ENCODE measurements at places on chromosomes 12 and 14.

- DNase-seq: no peak
Observed at GRCh38 chr12:104643819-104644669, 187.3 kb downstream of the CHST11 start.

- DNase-seq: no peak
Observed at GRCh38 chr12:86613311-86613710, 357.1 kb upstream of the MGAT4C start.

DNA sequence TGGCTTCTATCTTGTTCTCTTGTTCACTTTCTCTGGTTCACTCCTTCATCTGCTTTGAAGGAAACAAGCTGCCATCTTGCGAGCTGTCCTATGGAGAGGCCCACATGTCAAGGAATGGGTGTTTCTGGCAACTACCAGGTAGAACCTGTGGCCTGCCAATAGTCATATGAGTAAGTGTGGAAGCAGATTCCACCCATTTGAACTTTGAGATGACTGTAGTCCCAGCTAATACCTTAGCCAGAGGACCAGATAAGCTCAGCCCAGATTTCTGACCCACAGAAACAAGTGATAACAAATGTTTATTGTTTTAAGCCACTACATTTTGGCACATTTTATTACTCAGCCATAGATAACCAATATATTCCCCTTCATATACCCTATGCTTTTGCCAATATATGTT lies 4.0 kb upstream of the SLC38A2 start:
- DNase-seq: no peak

DNA sequence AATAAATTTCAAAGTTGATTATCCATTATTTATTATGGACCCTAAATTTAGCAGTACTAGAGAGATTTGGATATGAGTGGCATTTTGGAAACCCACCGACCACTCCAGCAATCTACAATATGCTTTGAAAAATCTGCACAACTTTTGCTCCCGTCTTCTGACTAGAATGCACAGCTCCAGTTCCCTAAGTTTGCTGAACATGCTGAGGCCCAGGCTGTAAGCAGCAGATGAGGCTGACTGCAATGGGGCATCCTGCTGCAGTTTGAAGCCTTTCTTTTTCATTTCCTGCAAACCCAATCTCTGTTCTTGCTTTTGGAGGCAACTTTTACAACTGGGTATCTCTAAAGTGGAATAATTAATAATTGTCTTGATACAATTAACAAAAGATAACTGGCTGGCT lies 405.8 kb downstream of the ATP23 start:
- no peak for DNase-seq

GRCh38 chr12:33813536-33813935 lies 208.8 kb upstream of the ALG10 start:
- DNase-seq: no peak

GRCh38 chr12:54338698-54339296 lies 13.9 kb downstream of the COPZ1 start:
- DNase-seq: no peak

DNA sequence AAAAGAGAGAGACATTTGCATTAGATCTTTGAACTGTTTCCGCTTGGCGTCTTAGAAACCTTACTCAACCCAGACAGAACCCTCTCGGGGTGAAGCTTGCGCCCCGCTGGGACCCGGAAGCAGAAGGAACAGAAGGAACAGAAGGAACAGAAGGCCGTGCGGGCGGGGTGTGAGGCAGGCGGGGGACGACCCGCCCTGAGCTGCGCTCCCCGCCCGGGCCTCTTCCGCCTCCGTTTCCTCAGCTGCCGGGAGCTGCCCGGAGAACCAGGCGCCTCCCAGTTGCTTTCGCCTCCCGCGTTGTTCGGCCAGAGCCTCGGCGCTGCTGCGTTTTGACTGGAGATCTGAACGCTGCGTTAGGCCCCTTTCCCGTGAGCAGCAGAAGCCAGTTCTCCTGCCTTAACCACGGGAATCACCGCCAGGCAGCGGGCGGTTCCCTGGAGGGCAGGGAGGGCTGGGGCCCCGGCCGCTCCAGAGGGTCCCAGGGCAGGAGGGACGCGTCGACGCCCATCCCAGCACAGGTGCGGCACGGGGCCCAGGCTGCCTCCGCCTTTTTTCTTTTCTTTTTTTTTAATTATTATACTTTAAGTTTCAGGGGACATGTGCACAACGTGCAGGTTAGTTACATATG lies 19.3 kb upstream of the MMP17 start:
- no peak for DNase-seq

DNA sequence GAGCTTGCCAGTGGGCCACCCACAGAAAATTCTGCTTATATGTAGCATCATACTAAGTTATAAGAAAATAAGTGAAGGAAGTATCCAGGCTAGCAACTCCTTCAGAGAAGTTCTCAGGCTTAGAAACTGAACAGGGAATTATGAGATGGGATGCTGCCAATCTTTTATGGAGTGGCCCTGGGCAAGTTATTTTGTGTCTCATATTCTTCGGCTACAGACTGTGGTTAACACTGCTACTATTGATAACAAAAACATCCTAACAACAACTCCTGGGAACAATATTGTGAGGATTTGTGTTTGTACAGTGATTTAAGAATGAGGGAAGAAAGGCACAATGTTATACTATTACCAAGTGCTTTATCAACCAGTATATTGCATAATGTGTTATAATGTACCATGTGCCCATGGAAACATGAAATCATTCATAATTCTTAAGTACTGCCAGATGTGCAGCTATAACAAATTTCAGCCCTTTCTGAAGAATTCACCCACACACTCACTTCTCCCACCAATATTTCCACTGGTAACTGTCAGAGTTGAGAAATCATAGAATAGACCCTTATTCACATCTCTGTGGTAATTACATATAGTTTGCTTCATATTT lies 113.3 kb upstream of the SOX5 start:
- no peak for DNase-seq

- no peak for DNase-seq
Observed at GRCh38 chr12:52573306-52573705, 337 bp downstream of the KRT74 start.

DNA sequence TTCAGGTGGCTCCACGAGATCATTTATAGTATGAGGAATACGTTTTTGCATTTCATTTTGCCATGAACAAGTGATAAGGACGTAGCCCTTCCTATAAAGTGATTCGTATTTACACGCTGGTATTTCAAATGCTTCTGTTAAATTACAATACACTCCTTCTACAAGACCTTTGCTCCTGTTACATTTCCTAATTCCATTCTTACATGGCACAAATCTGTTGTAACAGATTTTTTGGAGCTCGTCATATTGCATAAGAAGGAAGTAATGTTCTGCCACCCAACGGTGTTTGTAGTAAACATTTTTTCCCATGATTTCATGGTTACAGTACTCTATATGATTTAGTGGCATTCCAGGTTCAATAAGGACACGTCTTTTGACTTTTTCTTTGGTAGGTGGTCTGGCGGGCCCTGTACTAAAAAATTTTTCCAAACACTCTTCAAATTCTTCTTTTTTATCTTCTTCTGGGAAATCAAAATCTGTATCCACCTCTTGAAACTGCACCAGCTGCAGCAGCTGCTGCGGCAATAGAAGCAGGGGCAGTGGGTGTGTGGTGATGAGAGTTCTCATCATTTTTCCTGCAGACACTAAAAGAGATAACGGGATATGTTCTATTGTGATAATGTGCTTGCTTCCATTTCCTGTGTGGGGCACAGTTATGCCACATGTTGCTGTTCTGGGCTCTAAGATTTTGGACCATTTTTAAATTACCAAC lies 4.2 kb downstream of the RNASE9 start:
- DNase-seq: no peak

Data from posterior cingulate gyrus (tissue), 11 donors.